Pulmonary artery endothelial cell (primary cell): ENCODE measurements at places on chromosomes 4 and X. TPM values are rescaled to one million over a fixed set of nuclear protein-coding genes. Genes with fewer than 3 reads are reported as not detected.

- no peak for DNase-seq
These were observed 142.4 kb upstream of the CPXCR1 start for GRCh38 chrX:88604433-88605221.

DNA sequence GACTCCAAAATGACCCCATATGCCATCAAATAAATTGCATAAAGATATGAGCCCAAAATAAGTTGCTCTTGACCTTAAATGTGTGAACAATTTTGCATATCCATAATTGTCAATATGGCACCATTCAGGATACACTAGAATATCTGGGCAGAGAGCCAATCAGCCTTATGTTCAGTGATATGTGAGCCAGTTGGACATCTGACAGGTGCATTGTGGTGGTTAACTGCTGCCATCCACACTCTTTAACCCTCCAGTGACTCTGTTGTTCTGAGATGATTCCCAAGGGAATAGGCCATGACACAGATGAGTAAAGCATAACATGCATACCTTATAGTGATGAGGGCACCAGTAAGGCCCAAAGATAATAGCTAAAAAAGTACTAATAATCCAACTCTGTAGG lies 500.1 kb downstream of the PCDH18 start:
- no peak for DNase-seq

DNA sequence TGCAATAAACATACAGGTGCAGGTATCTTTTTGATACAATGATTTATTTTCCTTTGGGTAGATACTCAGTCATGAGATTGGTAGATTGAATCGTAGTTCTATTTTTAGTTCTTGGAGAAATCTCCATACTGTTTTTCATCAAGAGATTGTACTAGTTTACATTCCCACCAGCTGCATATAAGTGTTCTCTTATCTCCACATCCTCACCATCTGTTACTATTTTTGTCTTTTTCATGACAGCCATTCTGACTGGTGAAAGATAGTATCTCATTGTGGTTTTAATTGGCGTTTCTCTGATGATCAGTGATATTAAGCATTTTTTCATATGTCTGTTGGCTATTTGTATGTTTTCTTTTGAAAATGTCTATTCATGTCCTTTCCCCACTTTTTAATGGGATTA lies 202.2 kb downstream of the RAPGEF2 start:
- DNase-seq: no peak

DNA sequence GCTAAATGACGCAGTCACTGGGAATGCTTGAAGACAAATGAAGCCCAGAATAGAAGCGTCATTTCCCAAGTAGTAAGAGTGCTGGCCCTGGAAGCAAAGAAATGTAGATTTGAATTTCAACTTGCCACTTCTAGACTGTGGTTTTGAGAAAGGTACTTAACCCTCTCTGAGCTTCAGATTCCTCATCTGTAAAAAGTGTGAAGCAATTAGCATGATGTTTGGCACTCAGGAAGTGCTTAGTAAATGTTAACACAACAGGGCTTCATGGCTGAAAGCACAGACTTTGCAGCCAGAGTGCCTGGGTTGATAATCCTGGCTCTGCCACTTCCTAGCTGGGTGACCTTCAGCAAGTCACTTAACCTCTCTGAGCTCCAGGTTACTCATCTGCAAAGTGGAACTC lies 147.4 kb upstream of the RPS6KA3 start:
- DNase-seq: no peak

GRCh38 chrX:155900765-155901164 lies 19.6 kb downstream of the VAMP7 start:
- no peak for DNase-seq

TMEM271 gene
- not detected in 2 replicates for total RNA-seq

IL1RAPL1 gene
- 0.92 TPM in 1 of 2 replicates, not detected in the other for total RNA-seq

DNA sequence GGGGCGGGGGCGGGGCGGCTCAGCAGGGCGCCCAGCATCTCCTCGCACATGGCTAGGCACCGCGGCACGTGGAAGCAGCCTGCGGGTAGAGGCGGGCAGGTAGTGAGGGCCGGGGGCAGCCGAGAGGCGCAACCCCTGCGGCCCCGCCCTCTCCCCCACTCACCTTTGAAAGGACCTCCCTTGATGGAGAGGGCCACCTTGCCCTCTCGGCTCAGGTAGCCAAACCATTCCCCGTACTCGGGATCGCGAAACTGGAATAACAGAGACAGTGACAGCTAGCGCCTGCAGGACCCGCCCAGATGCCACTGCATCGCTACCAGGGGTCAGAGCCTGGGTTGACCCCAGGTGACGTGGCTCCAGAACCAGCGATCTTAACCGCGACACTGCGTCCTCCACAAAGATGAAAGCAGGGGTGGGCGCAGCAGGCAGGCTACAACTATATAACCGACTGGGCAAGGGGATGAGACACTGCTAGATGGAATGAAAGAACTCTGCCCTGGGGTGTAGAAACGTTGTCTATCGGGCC lies 552 bp upstream of the NAA10 start:
- no peak for DNase-seq

DNA sequence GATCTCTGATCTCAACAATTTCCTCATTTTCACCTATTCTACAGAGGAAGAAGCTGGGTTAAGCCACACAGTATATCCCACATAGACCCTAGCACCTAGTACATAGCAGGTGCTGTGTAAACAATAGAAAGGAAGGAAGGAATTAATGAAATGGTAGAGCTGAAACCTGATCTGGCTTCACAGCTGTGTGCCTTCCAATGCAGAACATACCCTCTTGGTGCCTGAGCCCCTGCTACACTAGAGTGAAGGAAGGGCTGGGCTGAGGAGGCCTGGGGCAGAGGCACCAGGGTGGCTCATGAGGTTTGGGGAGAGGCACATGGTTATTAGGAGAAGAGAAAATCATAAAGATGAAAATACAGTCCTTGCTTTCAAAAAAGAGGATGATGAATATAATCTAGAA lies 21.3 kb downstream of the LRRC66 start:
- DNase-seq: no peak

DNA sequence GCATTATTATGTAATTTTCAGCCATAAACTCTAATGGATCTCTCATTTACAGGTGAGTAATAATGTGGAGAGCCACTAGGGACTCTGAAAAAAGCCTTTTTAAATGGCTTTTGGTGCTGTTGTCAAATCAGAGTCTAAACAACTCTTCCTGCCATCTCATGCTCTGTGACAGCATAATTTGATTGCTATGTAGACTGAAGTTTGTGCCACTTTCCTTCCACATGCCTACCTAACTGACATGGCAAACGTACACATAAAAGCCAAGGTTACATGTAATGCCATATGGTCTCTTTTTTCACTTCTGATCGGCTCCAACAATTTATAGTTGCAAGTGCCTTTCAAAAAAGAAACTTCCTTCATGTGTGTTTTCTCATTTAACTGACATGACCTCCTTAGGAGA lies 94.3 kb downstream of the SH2D1A start:
- DNase-seq: no peak
